ENCODE measurements at places on chromosomes 12 and 14. TPM values are rescaled to one million over a fixed set of nuclear protein-coding genes. Genes with fewer than 3 reads are reported as not detected.

- no peak for DNase-seq
Measured at GRCh38 chr12:39490500-39491282, 47.8 kb upstream of the KIF21A start.

B4GALNT3 gene
- not detected for total RNA-seq

DNA sequence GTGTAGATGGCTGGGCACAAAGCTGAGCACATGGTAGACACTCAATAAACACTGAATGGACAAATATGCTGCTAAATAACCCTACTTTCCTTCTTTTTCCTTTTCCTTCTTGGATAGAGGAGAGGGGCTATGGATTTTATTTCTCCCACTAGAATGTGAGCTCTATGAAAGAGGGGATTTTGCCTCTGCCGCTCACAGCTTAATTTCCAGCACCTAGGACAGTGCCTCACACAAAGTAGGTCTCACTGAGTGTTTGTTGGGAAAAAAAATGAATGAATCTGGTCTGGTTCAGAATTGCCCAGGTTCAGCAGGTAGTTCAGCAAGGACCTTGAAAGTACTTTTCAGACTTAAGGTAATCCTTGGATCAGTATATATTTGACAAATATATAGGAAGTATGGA, 65.5 kb downstream of the WSCD2 start:
- DNase-seq, result peak; percentile 1

GDF3 gene
- total RNA-seq, result 2.9 TPM

DNA sequence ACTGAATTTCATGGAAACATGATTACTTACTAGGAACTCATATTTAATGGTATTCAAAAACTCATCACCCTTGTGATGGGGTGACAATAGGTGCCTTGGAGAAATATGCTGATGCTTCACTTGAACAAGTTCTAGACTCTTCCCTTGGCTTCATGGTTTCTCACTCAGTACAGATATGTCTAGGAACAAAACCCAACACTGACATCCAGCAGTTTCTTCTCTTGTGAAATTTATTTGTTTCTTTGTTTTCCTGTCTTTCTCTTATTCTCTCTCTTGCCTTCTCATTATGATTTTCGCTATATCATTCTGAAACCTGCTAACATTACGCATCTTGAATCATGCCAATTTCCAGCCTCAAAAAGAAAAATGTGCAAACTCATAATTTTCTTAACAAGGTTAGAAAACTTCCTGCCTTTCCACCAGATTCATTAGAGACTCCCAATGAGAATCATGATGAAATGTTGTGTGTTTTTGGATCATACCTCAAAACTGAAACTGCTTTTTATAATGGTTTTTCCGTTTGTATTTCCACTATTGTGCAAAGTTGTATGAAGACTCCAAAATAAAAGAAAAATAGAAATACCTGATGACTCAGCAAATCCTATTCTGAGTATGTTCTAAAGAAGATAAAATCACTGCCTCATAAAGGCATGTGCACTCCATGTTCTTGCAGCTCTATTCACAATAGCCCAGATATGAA, 1021.5 kb downstream of the TMEM121 start:
- DNase-seq, result no peak

RNASE2 gene
- total RNA-seq, result 0.14 TPM

SLC10A1 gene
- not detected for total RNA-seq

DNA sequence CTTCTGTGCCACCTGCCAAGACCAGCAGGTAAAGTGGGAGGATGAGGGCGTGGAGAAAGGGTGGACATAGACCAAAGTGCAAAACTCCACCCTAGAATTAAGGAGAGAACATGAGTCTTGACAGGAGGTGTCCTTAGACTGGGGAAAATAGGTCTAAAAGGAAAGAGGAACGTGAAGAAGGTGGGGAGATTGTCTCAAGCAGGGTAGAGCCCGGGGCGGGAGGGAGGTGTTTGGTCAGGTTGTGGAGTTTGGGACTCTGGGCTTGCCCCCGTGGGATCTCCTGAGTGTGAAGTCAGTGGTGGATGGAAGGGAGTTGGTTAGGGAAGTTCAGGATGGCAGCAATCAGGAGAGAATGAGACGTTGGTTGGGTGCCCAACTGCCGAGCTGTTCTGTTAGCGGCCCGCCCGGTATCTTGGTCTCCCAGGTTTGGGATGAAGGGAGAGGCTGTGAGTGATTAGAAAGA, 386 bp downstream of the DGKA start:
- DNase-seq, result peak; percentile 20

DNA sequence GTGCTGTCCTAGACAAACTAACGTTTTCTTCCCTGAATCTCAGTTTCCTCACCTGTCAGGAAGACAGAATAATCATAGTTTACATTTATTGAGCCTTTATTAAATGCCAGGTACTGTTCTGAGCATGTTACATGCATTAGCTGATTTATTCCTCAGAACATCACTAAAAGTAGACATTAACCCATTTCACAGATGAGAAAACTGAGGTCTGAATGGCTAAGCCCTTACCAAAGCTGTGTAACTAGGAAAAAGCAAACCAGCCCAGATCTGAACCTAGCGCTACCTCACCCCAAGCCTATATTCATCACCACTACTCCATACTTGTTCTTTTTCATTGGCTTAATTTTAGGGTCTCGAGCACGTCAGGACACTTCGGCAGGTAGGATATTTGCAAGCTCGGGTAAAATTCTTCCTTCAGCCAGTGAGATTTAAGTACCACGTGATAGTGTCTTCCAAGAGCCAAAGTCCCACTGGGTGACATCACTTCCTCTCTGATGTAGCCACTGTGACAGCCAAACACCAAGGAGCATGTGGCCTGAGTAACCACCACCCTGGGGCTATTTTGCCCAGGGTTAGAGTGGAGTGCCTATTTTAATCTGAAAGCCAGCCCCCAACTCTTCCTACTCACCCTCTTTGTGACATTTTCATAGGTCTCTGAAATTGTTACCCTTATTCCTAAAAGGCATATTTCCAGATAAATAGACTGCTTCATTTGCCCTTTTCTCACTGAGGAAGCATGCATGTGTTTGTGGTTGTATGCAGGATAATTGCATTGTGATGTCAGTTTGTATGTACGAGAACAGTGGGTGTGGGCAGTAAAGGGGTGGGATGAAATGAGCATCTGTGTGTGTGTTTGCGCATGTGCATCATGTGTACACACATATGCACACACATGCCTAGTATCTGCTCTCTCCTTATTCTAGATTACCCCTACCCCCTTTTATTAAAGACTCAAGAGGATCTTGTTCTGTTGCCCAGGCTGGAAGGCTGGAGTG, 62.2 kb upstream of the WSCD2 start:
- no peak for DNase-seq

GRCh38 chr14:101361044-101361443, 200.3 kb upstream of the DIO3 start:
- no peak for DNase-seq

MOK gene
- total RNA-seq, result 2.7 TPM

ADAMTS20 gene
- total RNA-seq, result not detected

CATSPERB gene
- total RNA-seq, result 0.68 TPM

ZDHHC22 gene
- not detected for total RNA-seq

DNA sequence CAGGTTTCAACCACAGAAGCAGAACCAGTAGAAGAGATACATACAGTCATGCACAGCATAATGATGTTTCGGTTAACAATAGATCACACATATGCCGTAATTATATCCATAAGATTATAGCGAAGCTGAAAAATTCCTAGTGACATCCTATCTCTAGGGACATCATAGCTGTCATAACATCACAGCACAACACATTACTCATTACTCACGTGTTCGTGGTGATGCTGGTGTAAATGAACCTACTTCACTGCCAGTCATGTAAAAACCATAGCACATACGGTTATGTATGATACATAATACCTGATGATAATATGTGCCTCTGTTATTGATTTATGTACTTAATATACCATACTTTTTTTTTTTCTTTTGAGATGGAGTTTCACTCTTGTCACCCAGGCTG, 44.7 kb downstream of the KLRG1 start:
- no peak for DNase-seq

GRCh38 chr14:104290756-104291122, 152.4 kb downstream of the KIF26A start:
- DNase-seq, result no peak

DNA sequence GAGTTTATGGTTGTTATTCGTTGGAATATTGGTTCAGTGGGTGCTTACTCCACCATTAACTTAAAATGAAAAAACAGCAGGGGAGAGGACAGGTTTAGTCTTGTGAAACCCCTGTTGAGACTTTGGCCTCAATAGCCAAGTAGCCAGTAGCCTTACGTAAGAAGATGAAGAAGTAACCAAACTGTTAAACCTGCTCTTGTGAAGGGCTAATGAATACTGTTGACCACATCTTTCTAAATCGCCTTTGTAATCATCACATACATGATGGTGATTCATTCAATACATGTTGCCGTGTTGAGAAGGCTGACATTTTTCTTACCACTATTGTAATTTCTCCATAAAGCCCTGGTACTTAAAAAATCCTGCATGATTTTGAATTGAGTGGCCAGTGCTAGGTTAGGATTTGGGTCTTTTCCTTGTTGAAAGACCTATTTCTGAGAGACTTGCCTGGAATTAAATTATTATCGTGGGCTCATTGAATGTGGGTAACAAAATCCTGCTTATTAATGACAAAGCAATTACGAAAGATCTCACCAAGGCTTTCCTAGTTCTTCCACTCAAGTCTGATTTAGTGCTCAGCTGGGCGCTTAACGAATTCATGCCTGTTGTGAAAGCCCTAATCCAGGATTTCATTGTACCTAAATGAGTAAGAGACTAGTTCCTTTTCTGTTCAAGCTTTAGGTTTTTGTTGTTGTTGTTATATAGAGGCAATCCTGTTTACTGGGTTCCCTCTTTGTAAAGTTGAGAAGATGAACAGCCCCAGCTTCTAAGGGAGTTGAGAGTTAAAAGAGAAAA, 333.1 kb downstream of the FUT8 start:
- DNase-seq, result no peak

MGAT4C gene
- not detected for total RNA-seq

- DNase-seq, result no peak
Measured at GRCh38 chr12:10178821-10179220, at the start of gene TMEM52B. TSS of gene TMEM52B (plus strand) at chr12:10179032. CDS start at chr12:10179575, 543 bp downstream.

HCAR3 gene
- total RNA-seq, result not detected

GRCh38 chr12:70989232-70989631, 68.7 kb upstream of the PTPRR start:
- no peak for DNase-seq

DNA sequence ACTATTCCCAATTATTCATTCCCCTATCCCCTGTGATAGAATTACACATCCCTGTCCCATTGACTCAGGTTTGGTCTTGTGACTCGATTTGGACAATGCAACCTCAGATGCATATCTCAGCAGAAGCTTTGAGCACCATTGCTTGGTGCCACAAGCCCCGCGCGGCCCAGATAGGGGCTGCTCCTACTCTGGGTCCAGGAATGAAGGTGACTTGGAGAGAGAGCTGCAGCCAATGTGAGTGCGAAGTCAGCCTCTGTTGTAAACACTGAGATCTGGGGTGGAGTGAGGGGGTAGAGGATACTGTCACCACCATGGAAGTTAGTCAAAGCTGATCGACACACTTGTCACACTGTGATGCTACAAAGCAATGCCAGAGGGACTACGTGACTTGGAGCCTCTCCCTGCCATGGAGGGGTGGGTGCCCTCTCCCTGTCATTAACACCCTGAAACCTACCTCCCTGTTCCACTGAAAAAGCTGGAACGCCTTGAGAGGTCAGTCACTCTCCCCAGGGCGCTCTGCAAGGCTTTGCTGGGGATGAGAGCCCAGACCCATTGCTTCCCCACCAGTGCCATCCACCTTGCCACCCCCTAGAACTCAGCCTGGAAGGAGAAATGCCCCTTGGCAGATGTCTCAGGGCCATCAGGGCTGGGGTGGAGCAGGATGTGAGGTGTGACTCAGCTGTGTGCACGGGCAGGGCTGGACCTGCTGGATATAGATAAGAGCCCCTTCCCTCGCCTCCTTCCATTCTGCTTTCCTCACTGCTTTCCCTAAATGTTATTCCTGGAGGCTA, 6.6 kb upstream of the PLEK2 start:
- peak; percentile 36 for DNase-seq

GRCh38 chr12:120851444-120851843, 52.7 kb downstream of the SPPL3 start:
- DNase-seq, result no peak

GRCh38 chr12:94282675-94283074, 134.3 kb downstream of the PLXNC1 start:
- peak; percentile 45 for DNase-seq

DNA sequence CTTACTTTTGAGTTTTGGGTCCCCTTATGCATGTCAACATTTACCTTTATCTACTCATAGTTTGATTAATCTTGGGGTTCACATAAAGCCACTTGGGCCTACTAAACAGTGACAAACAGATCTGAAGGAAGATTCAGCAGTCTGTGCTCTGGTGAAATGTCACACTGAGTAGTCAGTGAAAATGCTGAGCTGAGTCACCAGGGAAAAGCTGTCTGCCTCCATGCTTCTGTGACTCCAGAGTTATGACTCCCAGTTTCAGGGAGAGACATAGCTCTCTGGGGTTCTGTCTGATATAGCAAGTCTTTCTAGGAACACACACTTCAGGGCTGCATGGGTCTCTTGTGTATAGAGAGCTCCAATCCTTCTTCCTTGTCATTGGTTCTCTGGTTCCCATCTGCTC, 406.3 kb upstream of the FAR2 start:
- no peak for DNase-seq

KLHL33 gene
- 0.17 TPM for total RNA-seq

LRRIQ1 gene
- total RNA-seq, result 0.68 TPM

DNA sequence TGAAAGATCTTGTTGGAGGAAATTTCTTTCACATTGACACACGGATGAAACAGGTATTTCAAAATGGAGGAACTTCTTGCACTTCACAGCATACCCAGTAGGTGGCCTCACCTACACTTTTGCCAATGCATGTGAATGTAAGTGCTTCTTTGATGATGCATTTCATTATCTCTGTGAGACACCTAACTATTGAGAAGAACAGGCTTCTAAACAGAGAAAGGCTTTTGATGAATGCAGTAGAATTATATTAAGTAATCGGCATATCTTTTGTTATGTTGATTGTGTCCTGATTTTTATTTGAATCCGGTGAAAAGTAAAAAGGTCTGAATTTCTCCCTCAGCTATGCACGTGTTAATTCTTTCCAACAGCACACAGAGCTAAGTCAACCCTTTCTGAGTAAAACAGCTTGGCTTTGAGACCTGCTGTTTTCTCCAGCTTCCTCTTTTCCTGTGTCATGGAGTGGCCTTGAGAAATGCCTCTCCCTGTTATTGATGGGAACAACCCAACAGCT, 399.0 kb downstream of the NAV3 start:
- peak; percentile 59 for DNase-seq

GRCh38 chr12:25959071-25959961, 834 bp downstream of the RASSF8 start:
- DNase-seq, result peak; percentile 76

DUSP6 gene
- total RNA-seq, result 317 TPM

GRCh38 chr12:14558473-14558959, 9.2 kb downstream of the PLBD1 start:
- no peak for DNase-seq
